MCF 10A (cell line): ENCODE measurements at places on chromosomes 7 and 10. TPM values are rescaled to one million over a fixed set of nuclear protein-coding genes. Genes with fewer than 3 reads are reported as not detected.

Gene TRPV5
- not detected in 2 replicates for total RNA-seq

Gene GPR22
- total RNA-seq = not detected in 2 replicates

Gene TACC2
- 66.8 and 89.0 TPM in 2 replicates for total RNA-seq

Gene ECHDC3
- 21.7 and 25.5 TPM in 2 replicates for total RNA-seq

Gene NEUROD6
- total RNA-seq = not detected in 2 replicates

Gene CDHR3
- total RNA-seq = 0.17 and 0.19 TPM in 2 replicates

Gene OR2A1
- not detected in 2 replicates for total RNA-seq

Gene WIPF3
- total RNA-seq = not detected in 2 replicates

- no peaks in the 10 kb centered on the region for H3K4me1 ChIP-seq
- H3K27me3 ChIP-seq = no peaks in the 10 kb centered on the region
- no peaks in the 10 kb centered on the region for H3K36me3 ChIP-seq
- H3K27ac ChIP-seq = no peak overlapping the region
- H3K4me3 ChIP-seq = no peak overlapping the region
Measured at GRCh38 chr10:62177111-62177510, 91.5 kb downstream of the RTKN2 start.

- H3K36me3 ChIP-seq = no peaks in the 10 kb centered on the region
- no peak overlapping the region for H3K27ac ChIP-seq
- no peak overlapping the region for H3K4me3 ChIP-seq
Measured at GRCh38 chr10:125333209-125333591, 172.8 kb upstream of the CTBP2 start.

DNA sequence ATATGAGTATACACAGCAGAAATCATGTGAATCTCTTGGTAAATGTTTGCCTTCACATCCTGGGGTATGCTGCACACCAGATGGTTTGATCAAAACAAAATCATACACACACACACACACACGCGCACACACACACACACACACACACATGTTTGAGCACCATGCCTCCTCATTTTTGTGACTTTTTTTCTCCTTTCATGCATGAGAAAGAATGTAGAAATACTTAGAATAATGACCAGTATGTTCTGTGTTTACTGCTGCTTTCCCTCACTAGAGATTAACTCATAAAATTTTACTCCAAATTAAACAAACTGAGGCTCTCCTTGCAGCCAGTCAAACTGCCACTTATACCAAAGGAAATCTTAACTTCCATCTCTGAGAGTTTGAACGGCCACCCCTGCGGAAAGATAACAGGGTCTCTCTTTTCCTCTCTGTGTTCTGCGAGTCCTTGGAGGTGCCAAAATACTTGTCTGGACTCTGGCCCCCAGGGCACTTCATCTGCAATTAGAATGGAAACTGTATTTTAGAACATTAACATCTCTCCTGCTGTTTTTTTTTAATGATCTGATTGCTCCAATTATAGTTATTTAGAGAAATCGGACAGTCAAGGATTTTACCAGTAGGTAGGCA lies 320.8 kb upstream of the NFE2L3 start:
- H3K27me3 ChIP-seq = peaks cover 74% of the 10 kb centered on the region
- no peak overlapping the region for H3K27ac ChIP-seq
- DNase-seq = no peak
- no peaks in the 10 kb centered on the region for H3K36me3 ChIP-seq

DNA sequence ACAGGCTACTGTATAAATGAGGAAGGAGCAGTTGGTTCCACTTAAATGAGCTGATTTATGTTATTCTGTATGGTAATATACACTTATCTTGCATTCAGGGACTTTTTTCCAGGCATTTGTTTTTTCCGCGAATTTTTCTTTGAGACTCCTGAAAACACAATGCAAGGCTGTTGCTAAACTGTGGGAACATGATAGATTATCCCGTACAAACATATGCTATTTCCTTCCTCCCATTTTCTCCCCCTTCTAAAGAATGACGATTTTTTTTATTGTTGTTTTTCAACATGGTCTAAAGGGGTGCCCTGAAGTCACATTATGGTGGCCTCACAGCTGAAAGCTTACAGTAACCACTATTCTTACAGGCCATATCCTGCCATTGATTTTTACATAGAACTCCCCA lies 523.9 kb upstream of the NRP1 start:
- no peaks in the 10 kb centered on the region for H3K36me3 ChIP-seq
- no peaks in the 10 kb centered on the region for H3K27me3 ChIP-seq
- no peak for DNase-seq

- H3K4me3 ChIP-seq = peak overlapping the region; percentile 18
- peaks cover 62% of the 10 kb centered on the region for H3K36me3 ChIP-seq
- peak; percentile 87 for DNase-seq
- H3K27ac ChIP-seq = peak overlapping the region; percentile 68
- H3K27me3 ChIP-seq = no peaks in the 10 kb centered on the region
- H3K4me1 ChIP-seq = peaks cover 58% of the 10 kb centered on the region
Measured at GRCh38 chr7:151599401-151600227, 79.9 kb upstream of the RHEB start.

DNA sequence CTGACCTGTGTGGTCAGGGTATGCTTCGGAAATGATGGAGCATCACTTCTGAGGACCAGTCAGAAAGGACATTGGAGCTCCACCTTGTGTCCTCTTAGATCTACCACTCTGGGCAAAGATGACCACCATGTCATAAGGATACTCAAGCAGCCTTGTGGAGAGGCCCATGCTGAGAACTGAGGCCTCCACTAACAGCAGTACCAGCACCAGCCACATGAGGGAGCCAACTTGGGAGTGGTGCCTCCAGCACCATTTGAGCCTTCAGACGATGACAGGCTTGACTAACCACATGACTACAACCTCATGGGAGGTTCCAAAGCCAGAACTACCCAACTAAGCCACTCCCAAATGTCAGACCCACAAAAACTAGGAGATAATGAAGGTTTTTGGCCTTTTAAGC lies 116.0 kb downstream of the NPTX2 start:
- H3K4me3 ChIP-seq = no peak overlapping the region
- H3K36me3 ChIP-seq = no peaks in the 10 kb centered on the region
- H3K27ac ChIP-seq = no peak overlapping the region
- no peaks in the 10 kb centered on the region for H3K4me1 ChIP-seq
- peak; percentile 61 for DNase-seq
- H3K27me3 ChIP-seq = peaks cover 35% of the 10 kb centered on the region

- H3K36me3 ChIP-seq = no peaks in the 10 kb centered on the region
- H3K4me3 ChIP-seq = no peak overlapping the region
- no peaks in the 10 kb centered on the region for H3K4me1 ChIP-seq
- H3K27ac ChIP-seq = no peak overlapping the region
- DNase-seq = no peak
Measured at GRCh38 chr7:120131096-120131839, 141.7 kb upstream of the KCND2 start.

DNA sequence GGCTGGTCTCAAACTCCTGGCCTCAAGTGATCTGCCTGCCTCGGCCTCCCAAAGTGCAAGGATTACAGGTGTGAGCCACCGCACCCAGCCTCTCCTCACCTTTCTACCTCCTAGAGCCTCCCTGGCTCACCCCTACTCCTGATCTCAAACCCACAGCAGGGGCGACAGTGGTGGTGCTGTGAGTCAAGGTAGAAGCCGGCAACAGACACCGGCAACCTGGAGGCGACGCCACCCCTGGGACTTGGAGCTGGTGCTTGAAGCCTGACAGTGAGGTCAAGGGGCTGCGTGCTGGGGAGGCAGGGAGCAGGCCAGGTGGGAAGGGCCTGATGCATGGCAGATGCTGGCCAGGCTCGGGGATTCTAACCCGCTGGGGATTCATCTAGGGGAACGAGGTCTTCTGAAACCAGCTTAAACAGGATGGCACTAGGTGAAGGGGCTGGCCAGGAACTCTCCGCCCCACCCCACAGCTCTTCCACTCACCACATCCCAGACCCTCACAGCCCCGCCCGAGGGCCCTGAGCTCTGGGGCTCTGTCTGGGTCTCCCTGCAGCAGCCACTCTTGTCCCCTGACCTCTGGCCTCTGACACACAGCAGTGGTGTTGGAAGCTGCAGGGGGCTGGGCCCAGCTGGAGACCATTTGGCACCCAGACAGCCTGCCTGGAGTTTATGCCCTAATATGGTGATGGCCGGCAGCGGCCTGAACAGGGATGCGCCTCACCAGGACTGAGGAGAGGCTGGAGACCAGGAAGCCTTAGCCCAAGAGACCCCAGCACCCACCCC lies 16.4 kb downstream of the KCNH2 start:
- DNase-seq = no peak
- H3K4me1 ChIP-seq = no peaks in the 10 kb centered on the region
- H3K27me3 ChIP-seq = peaks cover 22% of the 10 kb centered on the region

DNA sequence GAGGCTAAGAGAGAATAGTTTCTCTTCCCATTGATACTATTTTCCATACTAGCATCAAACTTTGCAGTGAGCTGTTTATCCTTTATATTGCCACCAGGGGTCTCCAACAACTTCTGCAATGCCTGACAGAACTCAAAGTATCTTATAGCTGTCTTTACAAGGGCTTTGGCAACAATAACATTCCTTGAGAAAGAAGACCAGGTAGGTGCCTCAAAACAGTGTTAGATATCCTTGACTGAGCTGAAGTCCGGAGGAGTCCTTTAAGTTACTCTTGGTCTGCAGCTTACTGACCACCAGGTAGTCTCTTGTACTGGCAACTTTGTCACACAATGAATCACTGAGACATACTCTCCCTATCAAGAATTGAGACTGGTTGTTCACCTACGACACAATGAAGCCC lies 30.0 kb upstream of the TES start:
- H3K4me1 ChIP-seq = peaks cover 16% of the 10 kb centered on the region

DNA sequence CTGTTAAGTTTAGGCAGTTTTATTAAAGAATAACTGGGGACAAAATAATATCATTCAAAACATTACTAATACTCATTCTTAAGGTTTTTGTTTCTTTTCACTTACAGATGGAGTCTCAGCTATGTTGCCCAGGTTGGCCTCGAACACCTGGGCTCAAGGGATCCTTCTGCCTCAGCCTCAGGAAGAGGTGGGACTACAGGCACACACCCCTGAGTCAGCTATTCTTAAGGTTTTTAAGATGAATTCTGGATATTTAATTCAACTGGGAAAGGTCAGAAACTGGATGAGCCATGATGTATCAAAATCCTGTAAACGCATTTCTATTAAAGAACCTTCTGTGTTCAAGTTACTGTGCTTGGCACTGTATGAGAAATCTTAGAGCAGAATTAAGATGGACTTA lies 3.5 kb downstream of the OAT start:
- no peak overlapping the region for H3K4me3 ChIP-seq
- peaks cover 39% of the 10 kb centered on the region for H3K4me1 ChIP-seq
- DNase-seq = no peak
- H3K27ac ChIP-seq = no peak overlapping the region
- no peaks in the 10 kb centered on the region for H3K27me3 ChIP-seq

DNA sequence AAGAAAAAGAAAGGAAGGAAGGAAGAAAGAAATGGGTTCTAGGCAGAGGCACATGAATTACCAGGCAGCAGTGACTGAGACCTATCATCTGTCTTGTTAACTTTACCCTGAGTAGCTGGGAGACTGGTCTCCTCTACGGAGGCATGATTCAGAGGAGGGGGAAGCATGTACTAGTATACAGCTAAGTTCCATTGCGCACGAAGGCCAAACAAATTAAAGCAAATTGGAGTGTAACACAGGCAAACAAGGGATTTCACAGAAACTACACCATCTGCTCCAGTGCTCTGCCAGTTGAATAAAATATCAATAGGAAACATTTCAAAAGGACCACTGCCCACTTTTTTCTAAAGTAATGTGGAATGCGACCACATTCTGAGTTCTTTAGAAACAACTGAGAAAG lies 65.9 kb upstream of the RSU1 start:
- no peaks in the 10 kb centered on the region for H3K27me3 ChIP-seq
- no peak for DNase-seq
- no peak overlapping the region for H3K4me3 ChIP-seq
- H3K27ac ChIP-seq = no peak overlapping the region
- H3K36me3 ChIP-seq = no peaks in the 10 kb centered on the region

GRCh38 chr7:78279457-78279856 lies 480.9 kb downstream of the PHTF2 start:
- H3K27ac ChIP-seq = no peak overlapping the region
- no peak overlapping the region for H3K4me3 ChIP-seq
- H3K36me3 ChIP-seq = no peaks in the 10 kb centered on the region
- DNase-seq = peak; percentile 0

- H3K27me3 ChIP-seq = no peaks in the 10 kb centered on the region
- peaks cover 17% of the 10 kb centered on the region for H3K36me3 ChIP-seq
- H3K4me1 ChIP-seq = no peaks in the 10 kb centered on the region
- no peak for DNase-seq
- no peak overlapping the region for H3K27ac ChIP-seq
Measured at GRCh38 chr7:134301592-134301991, 15.1 kb downstream of the SLC35B4 start.
